CD4-positive, alpha-beta T cell treated with Interleukin-1 beta for 1 hour (primary cell): ENCODE measurements at places on chromosomes 12 and 14.

- DNase-seq = peak; percentile 42
These were observed 12.3 kb downstream of the ZFP36L1 start for GRCh38 chr14:68780358-68781160.

GRCh38 chr12:99649551-99649950 lies 2.0 kb downstream of the GARIN6 start:
- no peak for DNase-seq

- DNase-seq = no peak
These were observed 29.2 kb upstream of the TSPAN9 start for GRCh38 chr12:3047961-3048360.

DNA sequence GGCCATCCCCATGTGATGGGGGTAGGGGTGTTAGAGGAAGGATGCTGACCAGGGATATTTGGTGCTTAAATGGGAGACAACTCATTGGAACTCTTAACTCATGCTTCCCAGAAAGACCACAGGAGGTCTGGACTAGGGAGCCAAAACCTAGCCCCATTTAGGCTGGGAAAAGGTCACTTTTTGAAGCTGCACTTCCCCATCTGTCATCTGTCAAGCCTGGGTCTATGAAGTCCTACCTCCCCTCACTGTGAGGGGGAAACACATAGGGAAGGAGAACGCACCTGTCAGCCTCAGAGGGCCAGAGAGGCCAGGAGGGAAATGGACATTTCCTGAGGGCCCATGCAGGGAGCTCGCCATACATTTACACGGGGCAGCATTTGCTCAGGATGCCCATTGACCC lies 321.0 kb downstream of the BCL11B start:
- no peak for DNase-seq

DNA sequence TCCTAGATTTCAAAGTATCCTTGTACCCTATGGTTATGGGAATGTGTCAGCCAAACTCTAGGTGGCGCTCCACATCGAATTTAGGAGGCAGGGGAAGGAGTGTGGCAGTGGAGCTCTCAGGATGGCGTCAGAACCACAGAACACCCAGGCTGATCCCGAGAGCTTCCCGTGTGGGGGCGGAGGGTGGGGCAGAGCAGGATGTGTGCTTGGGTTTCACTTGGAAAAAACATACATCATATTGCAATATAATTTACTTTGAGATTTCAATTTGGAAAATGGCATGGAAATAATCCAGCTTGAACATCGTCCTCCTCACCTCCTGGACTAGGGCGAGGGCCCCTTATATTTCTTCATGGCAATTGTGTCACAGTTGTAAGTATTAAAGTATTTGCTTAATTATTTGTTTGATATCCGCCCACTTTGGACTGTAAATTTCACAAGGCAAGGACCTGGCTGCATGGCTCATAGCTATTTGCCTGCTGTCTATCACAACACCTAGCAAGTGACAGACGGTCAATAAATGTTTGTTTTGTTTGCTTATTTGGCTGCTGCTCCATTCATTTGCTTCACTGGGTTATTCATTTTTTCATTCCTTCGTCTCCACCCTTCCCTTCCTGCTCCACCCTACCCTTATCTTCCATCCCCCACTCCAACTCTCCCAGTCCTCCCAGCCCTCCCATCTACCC lies 221.5 kb upstream of the HMGA2 start:
- DNase-seq = no peak
